ENCODE measurements at places on chromosomes 6 and 20.
A peak's percentile ranks its signal among the peaks of the same experiment; 100 is the strongest.

DNA sequence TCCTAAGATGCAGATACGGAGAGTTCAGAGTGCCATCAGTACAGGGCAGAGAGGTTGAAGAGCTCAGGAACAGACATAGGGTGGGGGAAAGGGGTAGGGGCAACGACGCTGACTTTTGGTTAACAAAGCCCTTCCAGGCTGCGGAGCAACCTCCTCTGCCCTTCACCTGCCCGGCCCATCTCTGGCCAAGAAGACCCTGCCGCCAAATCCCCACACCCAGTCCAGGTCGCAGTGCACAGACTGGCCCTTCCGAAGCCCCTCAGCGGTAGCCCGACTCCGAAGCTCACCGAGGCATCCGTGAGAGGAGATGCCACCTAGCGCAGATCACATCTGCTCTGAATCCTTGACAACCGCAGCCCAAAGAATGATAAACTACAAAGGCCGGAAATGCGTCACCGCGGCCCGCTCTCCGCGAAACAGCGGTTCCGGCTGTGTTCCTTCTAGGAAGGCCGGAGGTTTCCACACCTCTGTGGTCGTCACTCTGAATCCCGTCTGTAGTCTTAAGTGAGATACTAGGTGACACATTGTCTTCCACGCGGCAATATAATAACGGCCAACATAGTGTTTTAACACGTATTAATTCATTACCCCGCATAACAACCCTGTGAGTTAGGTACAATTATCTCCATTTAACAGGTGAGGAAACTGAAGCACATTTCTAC is at the start of gene ZSCAN23:
Gene ZSCAN23, minus strand, starts transcription at position 380 of the 662 bp plus-strand sequence. CDS start 7,225 bp downstream, outside the sequence.
- peak; percentile 90 for DNase-seq

- no peak for DNase-seq
Measured at GRCh38 chr20:9038791-9039535, 29.9 kb upstream of the PLCB4 start.

DNA sequence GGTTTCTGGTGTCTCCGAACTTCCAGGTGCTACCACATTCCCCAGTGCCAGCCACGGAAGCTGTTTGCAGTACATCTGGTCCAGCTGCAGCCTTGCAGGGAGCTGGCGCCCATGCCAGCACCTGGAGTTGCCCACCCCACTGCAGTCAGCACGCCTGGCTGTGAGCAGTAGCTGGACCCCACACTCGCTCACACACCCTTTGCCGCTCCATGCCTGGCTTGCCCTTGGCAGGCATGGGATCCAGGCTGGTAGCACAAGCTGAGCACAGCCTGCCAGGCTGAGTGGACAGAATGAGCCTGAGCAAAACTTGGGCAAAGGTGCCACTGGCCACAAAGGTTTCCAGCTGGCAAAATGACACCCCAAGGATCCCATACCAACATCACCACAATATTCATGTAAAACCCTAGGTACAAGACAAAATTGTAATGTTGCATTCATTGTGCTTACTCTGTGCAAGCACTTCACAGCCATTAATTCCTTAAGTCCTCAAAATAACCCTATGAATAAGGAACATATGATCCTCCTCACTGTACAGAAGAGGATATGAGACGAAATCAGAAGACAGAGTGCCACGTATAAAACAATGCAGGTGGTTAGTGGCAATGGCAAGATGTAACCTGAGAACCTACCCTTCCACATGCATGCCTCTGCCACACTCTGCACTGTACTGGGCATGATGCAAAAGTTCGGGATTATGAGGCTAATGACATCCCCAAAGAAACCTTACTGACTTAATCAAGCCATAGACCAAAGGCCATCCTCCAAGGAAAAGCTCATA is 18.3 kb downstream of the KIF16B start:
- no peak for DNase-seq

GRCh38 chr6:118770112-118770788 is 118.9 kb upstream of the CEP85L start:
- no peak for DNase-seq

DNA sequence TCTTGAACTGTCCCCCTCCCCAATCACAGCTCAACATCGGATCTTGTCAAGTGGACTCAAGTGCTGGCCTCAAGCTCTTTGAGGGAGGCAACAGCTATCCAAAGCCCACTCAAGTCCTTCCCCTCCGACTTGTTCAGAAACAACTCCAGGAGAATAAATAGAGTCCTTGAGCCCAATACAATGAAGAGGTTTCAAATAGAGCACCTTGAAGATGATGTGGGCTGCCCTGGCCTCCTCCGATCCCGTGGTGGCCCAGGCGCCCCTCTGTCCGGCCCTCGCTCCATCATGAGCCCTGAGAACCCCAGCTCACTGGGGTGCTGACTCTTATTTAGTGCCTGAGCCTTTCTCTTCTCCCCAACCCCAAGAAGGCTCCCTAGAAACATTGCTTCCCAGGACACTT is 164.3 kb upstream of the PMEPA1 start:
- DNase-seq = no peak

- peak; percentile 51 for DNase-seq
Measured at GRCh38 chr20:57555457-57556184, 5.3 kb upstream of the PCK1 start.

DNA sequence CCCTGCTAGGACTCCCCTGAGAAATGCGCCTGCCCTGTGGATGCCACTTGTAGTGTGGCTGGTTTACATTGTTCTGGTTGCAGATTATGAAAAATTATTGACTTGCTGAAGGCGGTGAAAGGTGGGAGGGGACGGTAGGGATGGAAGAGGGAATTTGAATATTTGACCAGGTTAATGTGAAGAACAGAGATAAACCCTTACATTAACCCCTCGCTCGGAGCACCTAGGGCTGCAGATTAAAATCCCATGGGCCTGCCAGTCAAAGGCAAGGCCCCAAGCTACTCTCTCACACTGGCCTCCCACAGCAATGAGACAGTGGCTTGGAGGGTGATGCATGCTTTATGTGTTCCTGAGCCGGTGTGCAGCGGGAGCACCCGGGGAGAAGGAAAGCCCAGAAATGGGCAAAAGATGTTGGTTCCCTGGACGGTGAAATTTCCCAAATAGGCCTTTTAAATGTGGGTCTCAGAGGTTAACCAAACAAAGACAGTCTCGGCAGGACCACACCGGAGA is 2.5 kb downstream of the FOXF2 start:
- no peak for DNase-seq

DNA sequence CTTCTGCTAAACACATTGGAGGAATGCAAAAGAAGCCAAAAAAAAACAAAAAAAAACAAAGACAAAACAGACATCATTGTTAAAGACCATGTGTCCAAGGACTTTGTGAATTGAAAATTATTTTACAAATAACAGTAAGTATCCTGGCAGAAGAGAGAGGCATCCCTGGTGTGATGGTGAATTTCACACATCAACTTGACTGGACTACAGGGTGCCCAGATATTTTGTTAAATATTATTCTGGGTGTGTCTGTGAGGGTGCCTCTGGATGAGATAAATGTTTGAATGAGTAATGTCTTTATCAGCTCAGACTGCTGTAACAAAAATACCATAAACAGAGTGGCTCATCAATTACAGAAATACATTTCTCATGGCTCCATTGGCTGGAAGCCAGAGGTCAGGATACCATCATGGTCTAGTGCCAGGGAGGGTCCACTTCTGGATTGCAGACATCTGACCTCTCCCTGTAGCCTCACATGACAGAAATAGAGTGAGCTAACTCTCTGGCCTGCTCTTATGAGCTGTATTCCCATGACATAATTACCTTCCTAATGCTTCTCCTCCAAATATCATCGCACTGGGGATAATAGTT is 12.2 kb upstream of the C6orf118 start:
- no peak for DNase-seq

- no peak for DNase-seq
Measured at GRCh38 chr20:61694682-61695081, 371.0 kb downstream of the TAF4 start.

GRCh38 chr6:5610640-5611039 is 349.3 kb downstream of the FARS2 start:
- no peak for DNase-seq

DNA sequence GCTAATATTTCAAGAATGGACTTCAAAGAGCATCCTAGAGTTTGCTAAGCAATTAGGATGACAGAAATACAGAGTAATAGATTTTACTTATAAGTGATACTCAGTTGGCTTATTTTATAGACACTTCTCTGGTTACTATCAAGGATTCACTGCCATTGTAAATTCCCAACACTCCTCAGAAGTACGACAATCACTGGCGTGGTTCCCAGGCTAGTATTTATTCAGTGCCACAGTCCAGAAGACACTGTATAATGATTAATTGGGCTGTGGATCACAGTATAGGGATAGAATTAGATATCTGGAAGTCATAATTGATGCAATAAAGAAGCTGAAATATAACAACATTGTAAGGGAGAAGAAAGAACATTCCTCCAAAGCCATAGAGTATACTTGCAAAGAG is 15.7 kb downstream of the MANEA start:
- DNase-seq = no peak

GRCh38 chr20:23092384-23092756 is 6.2 kb upstream of the CD93 start:
- DNase-seq = no peak

DNA sequence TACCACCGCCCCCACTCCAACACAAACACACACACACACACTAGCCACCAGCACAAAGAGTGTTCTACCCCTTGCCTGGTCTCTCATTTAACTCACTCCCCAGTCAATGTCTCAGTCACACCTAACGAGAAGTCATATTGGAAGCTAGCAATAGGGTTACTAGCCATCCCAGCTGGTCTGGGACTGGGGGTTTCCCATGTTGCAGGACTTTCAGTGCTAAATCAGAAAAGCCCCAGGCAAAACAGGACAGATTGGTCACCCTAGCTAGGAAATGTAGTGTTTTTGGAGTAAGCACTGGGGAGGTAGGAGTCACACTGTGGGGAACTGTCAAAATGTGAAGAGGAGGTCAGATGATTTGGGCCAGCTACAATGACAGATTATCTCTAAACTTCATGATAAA is 158.1 kb downstream of the UNC5CL start:
- DNase-seq = no peak

DNA sequence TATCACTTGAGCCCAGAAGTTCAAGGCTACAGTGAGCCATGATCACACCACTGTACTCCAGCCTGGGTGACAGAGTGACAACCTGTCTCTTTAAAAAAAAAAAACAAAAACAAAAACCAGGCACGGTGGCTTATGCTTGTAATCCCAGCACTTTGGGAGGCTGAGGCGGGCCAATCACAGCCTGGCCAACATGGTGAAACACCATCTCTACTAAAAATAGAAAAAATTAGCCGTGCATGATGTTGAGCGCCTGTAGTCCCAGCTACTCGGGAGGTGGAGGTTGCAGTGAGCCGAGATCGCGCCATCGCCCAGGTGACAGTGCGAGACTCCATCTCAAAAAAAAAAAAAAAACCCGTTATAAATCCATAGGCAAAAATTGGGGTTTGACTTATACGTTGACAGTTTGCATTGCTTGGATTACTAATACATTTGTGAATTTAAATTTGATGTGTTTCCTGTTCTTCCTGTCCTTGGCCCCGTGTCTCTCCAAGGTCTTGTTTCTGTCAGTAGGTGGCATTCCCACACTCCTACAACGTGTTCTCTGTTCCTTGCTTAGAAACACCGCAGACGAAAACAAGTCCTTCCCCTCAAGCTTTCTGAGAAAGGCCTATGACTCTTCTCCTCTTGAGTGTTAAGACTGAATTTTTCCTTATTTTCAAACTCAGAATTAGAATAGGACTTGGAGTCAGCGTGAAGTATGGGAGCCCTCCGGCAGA is 147.0 kb downstream of the DTNBP1 start:
- no peak for DNase-seq

- no peak for DNase-seq
Measured at GRCh38 chr6:96212066-96212465, 196.3 kb downstream of the FUT9 start.

GRCh38 chr6:54100411-54101006 is 10.7 kb upstream of the MLIP start:
- DNase-seq = no peak

DNA sequence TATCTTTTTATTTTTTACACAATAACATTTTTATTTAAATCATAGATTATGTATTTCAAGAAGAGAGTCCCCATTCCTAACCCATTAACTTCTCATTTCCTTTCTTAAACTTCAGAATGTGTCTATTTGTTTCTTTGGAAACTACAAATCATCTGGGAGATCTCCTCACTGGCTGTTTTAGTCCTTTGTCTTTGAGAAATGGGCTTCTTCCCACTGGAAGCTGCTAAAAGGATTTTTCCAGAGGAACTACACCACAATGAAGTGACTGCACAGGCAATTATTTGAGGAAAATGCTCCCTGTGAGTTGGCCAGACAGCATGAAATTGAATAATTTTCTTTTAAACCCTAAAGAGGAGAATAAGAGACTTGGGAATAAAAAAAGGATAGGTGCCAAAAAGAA is 119.1 kb downstream of the TENT5A start:
- DNase-seq = no peak

DNA sequence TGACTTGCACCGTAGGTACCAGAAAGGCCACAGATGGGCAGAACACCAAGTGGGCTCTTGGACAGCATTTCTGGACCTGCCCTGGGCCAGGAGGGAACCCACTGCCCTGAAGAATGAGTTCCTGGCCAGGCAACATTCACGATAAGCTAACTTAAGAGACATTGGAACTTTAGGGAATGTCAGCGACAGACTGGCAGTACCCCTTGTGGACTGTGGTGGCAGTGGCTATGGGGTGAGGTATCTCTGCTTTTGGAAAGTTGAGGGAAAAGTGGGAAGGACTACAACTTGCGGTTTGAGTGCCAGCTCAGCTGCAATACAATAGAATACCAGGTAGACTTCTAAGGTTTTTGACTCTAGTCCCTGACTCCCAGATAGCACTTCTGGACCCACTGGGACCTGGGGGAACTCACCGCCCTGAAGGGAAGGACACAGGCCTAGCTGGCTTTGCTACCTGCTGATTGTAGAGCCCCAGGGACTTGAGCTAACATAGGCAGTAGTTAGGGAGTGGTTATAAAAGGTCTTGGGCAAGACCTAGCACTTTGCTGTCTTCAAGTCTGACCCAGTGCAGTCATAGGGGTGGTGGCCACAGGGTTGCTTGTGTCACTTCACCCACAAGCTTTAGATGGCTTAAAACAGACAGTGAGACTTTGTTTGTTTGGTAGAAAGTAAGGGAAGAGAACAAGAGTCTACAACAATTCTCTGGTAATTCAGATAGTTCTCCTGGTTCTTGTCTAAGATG is 617.6 kb downstream of the COL12A1 start:
- DNase-seq = no peak

GRCh38 chr6:93581371-93581770 is 162.0 kb upstream of the EPHA7 start:
- DNase-seq = no peak

- DNase-seq = no peak
Measured at GRCh38 chr20:18255526-18255925, 32.8 kb upstream of the ZNF133 start.

- DNase-seq = no peak
Measured at GRCh38 chr6:68777956-68778355, 142.9 kb downstream of the ADGRB3 start.

- DNase-seq = no peak
Measured at GRCh38 chr6:82268301-82268846, 20.8 kb upstream of the IBTK start.

DNA sequence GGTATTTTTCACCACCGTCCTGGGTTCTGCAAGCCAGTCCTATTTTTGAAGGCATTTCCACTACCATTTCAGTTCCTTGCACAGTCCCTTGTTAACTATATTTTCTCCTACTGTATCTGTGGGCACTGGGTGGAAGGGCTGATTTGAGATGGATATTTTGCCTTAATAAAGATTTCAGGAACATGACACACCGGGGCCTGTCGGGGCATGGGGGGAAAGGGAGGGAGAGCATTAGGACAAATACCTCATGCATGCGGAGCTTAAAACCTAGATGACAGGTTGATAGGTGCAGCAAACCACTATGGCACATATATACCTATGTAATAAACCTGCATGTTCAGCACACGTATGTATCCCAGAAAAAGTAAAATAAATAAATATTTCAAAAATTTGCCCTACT is 22.4 kb downstream of the STK38 start:
- no peak for DNase-seq

GRCh38 chr6:117976030-117976651 is 69.1 kb downstream of the SLC35F1 start:
- DNase-seq = no peak

Measured in mesenteric fat pad (tissue), 1 donor.